Skeletal muscle cell (primary cell): ENCODE measurements at places on chromosomes 7 and 10.
A peak's percentile ranks its signal among the peaks of the same experiment; 100 is the strongest.

- DNase-seq = peak; percentile 76
These were observed 135.7 kb downstream of the MAGI2 start for GRCh38 chr7:79317728-79318127.

DNA sequence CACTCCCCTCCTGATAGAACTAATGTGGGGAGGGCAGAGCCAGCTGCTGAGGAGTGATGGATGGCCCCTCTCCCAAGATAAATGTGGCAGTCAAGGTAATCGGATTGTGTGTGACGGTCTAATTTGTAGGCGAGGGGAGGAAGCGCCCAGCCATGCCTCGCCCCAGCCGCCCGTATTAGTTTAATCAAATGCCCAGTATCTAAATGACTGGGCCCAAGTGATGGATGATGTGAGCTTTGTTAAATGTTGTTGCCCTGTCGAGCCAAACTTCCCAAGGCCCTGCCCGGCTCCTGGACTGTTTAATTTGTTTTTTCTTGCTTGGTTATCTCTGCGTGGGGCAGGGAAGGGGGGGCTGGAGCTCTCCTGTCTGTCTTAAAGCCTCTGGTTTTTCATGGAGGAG, 88.4 kb upstream of the PPIF start:
- DNase-seq = no peak

GRCh38 chr7:129657363-129657762, 45.8 kb downstream of the NRF1 start:
- no peak for DNase-seq

- no peak for DNase-seq
These were observed 28.1 kb downstream of the INPP5A start for GRCh38 chr10:132565516-132566209.

DNA sequence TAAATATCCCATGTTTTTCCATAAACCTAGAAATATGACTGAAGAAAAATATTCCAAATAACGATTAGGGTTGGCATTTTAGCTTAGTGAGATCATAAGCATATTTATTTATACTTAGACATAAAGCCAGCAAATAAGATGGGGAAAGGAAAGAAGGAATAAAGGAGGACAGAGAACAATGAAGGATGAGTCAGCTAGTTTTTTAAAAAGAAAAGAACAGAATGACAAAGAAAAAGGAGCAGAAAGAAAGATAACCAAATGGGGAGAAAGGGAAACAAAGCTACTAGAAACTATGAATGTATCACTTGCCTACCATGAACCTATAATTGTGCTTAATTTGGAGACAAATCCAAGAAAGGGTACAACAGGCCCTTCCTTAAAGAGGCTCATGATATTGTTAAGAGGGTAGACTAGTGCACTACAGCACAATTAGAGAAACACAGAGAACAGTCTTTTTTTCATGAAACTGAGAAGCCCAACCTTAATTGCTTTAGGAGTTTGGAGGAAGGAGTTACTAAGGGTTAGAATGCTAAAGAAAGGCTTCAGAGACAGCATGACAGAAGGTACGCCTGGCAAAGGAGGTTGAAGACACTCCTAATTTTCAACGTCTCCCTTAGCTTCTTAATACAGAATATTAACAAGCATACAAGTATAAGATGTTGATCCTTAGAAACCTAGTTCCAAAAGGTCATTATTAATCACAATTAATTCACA, 23.9 kb downstream of the HERPUD2 start:
- DNase-seq = no peak

GRCh38 chr10:73759512-73760115, 15.4 kb downstream of the SEC24C start:
- no peak for DNase-seq

- DNase-seq = no peak
These were observed 10.3 kb downstream of the TBL2 start for GRCh38 chr7:73567846-73568685.

DNA sequence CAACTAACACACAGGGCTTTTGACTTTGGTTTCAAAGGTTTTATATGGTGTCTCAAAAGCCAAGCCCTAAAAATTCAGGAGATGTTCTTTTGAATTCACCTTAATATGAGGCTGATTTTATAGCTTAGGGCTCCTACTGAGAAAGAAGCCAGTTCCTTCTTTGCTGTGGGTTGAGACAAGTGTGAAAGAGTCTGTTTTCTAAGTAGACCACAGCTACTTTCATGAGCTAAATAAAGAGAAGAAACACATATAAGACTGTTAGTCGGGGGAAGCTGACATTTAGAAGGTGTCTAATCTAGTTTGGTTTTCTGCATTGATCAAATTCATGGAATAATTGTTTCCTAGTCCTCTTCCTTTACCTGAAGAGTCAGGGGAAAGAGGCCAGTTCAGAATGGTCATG, 332.1 kb upstream of the CELF2 start:
- no peak for DNase-seq

DNA sequence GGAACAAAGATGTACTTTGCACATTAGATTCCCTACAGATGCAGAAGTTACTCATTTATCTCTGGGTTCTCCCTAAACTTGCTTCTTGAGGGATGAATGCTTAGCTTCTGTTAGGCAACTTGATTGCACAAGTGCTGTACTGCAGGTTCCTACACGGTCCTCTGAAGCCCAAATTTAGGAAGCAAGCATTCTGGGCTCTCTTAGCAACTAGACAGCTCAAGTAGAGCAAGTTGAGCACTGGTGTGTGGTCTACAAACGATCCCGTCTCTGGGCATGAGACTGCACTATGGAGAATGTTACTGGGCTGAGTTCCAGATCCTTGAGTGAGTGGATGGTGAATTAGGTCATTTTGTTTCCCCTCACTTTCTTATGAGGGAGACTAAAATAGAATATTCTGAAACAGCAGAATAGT, 14.3 kb downstream of the SEMA3D start:
- DNase-seq = peak; percentile 78

GRCh38 chr7:105289704-105290103, 99.0 kb downstream of the SRPK2 start:
- DNase-seq = no peak

GRCh38 chr10:64175271-64175962, 654.2 kb downstream of the REEP3 start:
- DNase-seq = no peak
